ENCODE measurements at places on chromosomes 12 and 14.

DNA sequence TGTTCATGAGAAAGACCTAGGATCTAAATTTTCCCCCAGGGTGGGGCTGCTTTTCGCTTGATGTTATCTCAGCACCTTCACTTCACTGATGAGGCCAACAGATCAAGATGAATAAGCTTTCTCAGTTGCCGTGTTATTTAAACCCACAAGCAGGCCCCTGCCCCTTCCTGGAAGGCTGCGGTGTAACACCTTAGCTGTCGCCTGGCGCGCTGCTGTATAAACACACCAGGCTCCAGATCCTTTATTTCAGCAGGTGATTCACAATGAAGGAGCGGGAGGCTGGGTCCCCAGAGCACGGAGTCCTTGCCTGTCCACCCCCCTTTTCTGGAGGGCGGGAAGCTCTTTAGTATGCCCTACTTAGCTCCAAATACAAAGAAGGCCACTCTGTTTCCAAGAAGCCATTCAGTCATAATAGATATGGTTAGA lies 515.4 kb downstream of the FUT8 start:
- DNase-seq = no peak

GRCh38 chr14:62667421-62667914 lies 377.8 kb downstream of the KCNH5 start:
- DNase-seq = no peak

DNA sequence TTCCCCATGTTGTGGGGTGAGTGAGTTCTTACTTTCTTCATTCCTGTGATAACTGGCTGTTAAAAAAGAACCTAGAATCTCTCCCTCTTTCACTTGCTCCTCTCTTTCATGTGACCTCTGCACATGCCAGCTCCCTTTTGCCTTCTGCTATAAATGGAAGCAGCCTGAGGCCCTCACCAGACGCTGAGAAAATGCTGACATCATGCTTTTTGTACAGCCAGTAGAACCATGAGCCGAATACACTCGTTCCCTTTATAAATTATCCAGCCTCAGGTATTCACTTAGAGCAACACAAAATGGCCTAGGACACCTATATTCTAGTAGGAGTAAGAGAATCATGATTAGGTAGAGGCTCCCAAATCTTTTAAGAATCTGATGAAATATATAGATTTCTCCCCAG lies 333.5 kb downstream of the LRIG3 start:
- DNase-seq = no peak

DNA sequence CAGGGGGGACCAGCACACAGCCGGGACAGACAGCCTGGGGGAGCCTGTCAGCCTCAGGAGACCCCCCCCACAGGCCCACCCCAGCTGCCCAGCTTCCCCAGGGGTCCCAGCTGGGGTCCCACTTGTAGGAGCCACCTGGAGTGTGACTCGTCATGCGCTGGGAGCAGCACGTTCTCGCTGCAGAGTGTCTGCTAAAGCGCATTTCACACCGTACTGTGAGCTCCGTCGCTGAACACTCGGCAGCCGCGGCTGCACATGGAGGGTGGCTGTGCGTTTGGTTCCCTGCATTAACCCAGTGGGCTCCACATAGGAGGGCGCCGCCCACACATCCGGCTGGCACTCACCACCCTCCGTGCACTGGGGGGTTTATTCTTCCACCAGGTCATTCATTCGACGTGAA lies 56.7 kb downstream of the FBRSL1 start:
- DNase-seq = no peak

DNA sequence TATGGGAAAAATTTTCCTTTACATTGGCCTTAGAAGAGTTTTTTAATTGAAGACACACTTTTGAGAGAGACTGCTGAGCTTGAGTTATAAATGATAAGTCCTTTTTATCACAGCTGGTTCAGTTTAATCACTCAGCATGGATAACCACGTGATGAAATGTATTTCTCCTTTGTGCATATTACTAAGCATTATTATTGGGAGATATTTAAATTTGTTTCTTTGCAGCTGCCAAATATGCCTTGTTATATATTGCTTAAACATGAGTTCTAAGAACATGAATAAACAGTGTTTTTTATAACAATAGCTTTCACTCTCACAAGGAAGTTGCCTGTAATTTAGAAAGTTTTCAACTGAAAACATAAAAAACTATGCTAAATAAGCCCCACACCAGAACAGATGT lies 293.5 kb upstream of the LRFN5 start:
- DNase-seq = no peak

Data from M059J (cell line).